ENCODE measurements at places on chromosomes 12 and 14.

- peak; percentile 86 for DNase-seq
Measured at GRCh38 chr12:45215419-45216229, at the start of gene ANO6. Gene ANO6, plus strand, starts transcription at chr12:45216095. Its CDS starts 227 bp downstream, at chr12:45216322.

DNA sequence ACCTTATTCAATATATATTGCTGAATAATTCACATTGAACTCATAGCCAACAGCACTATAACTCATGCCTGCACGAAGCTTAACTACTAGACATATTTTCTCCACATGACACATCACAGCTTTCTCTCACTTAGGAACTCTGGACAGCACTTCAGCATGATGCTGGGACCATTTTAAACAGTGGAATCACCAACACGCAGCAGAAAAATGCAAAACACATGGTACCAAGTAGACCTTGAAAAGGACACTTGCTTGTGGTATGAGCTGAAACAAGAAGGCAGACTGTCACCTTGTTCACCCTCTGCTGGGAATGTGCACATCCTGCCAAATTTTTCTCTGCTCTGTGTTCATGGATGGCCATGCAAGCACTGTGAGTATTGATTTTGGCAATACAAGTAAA lies 34.8 kb upstream of the CD9 start:
- no peak for DNase-seq

GRCh38 chr12:92398565-92399309 lies 253.1 kb upstream of the BTG1 start:
- no peak for DNase-seq

DNA sequence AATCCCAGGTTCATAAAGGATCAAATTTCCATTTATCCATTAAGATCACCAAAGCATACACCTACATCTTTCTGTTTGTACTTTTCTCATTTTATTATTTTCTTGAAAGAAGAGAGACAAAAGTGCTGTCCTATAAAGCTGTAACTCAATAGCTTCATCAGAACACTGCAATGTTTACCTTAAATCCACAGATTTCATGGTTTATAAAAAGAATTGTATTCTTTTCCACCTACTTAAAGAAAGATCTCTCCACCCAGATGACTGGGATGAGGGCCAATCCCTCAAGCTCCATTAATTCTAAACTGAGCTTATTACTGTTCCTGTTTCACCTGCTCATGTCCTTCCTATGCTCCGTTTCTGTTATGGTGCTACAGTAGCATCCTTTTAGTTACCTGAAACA lies 470.6 kb downstream of the BCAT1 start:
- DNase-seq: no peak

GRCh38 chr14:71180397-71180796 lies 273.1 kb downstream of the PCNX1 start:
- DNase-seq: no peak

- no peak for DNase-seq
Measured at GRCh38 chr12:38151991-38152700, 164.4 kb upstream of the ALG10B start.

GRCh38 chr12:45434094-45434493 lies 218.2 kb downstream of the ANO6 start:
- no peak for DNase-seq

GRCh38 chr12:98490501-98491453 lies 24.6 kb upstream of the TMPO start:
- DNase-seq: peak; percentile 94

- no peak for DNase-seq
Measured at GRCh38 chr12:94699801-94700200, 49.4 kb upstream of the TMCC3 start.

GRCh38 chr12:64170024-64170423 lies 52.1 kb downstream of the KICS2 start:
- no peak for DNase-seq

- DNase-seq: no peak
Measured at GRCh38 chr14:64625386-64626232, 75.8 kb downstream of the PPP1R36 start.

- DNase-seq: peak; percentile 76
Measured at GRCh38 chr14:64569138-64569631, 19.4 kb downstream of the PPP1R36 start.

- no peak for DNase-seq
Measured at GRCh38 chr14:72291908-72292688, 359.9 kb downstream of the RGS6 start.

- DNase-seq: no peak
Measured at GRCh38 chr14:74582910-74583581, 29.0 kb downstream of the LTBP2 start.

DNA sequence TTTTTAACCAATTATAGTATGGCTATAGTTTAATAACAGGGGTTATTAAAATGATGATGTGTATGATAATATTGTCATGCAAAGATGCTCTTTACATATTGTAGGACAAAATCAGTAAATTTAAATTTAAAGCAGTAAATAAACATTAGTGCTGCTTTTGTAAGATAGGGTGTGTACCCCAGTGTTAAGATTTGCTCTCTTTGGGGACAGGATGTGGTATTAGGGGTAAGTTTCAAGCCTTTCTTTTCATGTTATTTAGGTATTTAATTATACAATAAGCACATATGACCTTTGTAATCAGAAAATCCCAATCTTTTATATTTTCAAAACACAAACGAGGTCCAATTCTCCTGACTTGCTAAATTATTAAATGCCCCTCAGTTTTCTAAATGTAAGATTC lies 39.7 kb upstream of the RPH3A start:
- no peak for DNase-seq

GRCh38 chr12:49909826-49910225 lies 6.1 kb upstream of the FAIM2 start:
- DNase-seq: peak; percentile 57

GRCh38 chr12:42744539-42745182 lies 155.1 kb upstream of the PRICKLE1 start:
- no peak for DNase-seq

GRCh38 chr12:89470741-89471509 lies 53.7 kb downstream of the GALNT4 start:
- DNase-seq: no peak

DNA sequence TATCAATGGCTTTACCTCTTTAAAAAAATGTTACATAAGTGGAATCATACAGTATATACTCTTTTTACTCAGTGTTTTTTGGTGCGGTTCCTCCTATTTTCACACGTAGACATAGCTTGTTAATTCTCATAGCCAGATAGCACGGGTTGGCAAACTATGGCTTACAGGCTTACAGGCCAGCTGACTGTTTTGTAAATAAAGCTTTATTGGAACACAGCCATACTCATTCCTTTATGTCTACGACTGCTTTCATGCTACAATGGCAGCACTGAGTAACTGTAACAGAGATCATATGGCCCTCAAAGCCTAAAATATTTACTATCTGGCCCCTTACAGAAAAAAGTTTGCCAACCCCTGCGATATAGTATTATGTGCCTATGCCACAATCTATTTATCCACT lies 5.8 kb upstream of the DAAM1 start:
- DNase-seq: no peak

GRCh38 chr12:53696285-53696654 lies 20.4 kb upstream of the ATP5MC2 start:
- peak; percentile 87 for DNase-seq

- no peak for DNase-seq
Measured at GRCh38 chr14:71606064-71606463, 326.2 kb upstream of the RGS6 start.

DNA sequence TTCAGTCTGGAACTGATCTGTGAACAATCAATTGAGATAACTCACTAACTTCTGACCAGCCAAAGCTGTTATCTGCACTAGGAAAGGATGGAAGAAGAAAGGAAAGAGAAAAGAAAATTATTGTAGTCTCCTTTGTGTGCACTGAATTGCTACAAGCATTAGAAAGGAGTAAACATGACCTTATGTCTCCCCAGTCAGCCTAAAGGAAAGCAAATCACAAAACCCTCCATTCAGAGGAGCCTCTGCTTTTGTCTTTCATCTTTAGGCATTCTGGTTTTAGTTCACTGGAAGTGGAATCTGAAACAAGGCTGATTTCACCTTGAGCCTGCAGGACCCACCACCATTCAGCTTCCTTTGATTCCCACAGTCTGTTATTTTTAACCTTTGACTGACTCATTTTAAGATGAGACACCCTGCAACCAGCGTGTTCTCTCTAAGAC lies 26.0 kb downstream of the TBX3 start:
- no peak for DNase-seq

GRCh38 chr12:47910981-47911380 lies 6.2 kb upstream of the VDR start:
- no peak for DNase-seq

- DNase-seq: no peak
Measured at GRCh38 chr14:69214393-69214792, 23.1 kb downstream of the EXD2 start.

GRCh38 chr12:131907379-131908091 lies 13.1 kb downstream of the ULK1 start:
- no peak for DNase-seq

DNA sequence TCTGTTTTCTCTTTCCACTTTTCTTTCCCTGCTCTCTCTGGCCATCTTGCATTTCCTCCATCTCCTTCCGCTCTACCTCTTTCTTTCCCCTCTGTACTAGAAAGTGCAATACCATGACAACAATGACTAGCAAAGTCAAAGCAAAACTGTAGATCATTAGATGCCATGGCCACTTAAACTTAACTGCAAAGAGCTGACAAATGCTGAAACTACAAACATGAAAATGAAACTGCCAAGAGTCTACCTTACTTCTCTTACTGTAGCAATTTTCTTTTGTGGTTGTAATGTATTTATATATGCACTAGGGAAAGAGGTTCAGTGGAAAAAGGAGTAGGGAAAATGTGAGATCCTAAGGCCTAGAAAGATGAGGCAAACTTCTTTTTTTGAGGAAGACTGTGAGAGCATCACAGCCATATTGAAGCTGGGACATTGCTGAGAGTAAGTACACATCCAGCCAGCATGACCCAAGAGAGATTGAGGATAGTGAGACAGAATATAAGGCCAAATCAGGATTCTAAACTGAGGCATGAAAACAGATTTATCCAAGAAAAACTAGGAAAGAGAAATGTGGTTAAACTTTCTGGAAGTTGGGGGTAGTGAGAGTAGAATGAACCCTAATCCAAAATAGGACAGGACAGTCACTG lies 276.6 kb upstream of the NAV3 start:
- no peak for DNase-seq

DNA sequence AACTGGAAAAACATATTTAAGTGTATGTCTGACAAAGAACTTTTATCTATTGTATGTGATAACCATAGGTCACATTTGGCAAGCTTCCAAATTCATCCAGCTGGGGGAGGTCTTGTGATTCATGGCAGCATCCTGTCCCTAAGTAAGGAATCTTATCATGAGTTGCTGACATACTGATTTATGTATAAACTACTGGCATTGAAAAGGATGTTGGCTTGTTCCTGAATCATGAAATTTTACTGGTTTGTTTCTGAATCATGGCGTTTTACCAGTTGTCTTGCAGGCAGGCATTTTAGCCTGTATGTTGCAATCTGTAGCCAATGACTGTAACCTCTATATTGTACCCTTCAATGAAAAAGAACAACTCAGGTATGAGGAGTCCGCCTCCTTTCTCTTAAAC lies 244.8 kb downstream of the IPO8 start:
- DNase-seq: no peak

- no peak for DNase-seq
Measured at GRCh38 chr12:61891632-61892031, 368.6 kb upstream of the USP15 start.

DNA sequence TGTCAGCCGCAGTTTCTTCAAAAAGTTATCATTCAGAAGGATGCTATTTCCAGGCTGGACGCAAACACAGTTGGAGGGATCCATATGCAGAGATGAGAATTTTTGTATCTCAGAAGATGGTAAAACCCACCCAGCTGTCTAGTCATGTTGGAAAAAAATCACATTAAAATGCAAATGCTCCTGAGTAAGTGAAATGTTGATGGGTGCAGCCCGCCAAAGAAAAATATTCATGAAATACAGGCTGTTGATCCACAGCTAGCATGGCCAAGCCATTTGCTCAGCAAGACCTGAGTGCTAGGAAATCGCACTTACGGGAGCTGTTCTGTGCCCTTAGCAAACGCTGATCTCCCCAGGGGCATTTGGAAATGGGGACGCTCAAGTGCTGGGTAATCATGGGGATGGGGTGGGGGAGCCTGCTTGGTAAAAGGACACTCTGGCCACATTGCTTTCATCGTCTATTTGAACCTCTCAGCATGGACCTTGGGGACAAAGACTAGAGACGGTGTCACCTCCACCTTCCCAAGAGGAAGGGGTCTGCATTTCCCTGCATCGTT lies 25.7 kb downstream of the TUNAR start:
- DNase-seq: no peak

DNA sequence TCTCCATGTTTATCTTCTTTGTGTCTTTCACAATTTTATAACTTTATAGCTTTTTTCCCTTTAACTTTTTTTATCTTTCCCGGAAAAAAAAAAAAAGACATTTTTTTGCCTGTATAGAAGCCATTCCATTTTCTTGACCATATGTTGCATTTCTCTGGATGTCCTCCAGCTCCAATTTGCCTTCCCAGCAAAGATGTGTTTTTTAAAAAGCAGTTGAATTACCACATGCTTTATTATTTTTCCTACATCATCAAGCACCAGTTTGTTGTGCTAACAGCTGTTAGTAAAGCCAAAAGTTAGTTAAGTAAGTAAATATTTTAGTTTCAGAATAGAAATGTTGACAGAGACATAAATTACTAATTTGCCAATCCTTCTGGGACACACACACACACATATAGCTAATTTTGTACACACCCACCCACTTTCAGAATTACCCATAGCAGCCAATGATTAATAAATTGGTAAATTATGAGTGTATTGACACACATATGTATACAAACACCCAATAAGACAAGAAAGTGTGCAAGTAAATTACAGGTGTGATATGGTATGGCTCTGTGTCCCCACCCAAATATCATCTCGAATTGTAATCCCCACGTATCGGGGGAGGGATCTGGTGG lies 118.3 kb downstream of the SLC38A6 start:
- DNase-seq: no peak

DNA sequence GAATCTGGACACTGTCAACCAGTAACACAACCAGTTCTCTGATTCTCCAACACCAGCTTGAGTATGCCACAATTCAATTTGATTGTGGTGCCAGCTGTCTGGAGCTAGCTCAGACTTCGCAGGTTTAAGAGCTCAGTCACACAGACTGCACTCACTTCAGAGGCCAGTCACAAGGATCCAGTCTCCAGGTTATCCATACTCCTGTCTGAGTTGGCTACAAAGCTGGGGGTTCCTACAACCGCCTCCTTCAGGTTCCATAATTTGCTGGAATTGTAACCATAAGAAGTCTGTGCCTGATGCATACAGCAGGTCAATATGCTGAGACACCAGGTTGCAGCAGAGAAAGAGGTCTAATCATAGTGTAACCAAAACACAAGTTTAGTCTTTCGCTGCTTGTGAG lies 70.5 kb upstream of the CPSF6 start:
- no peak for DNase-seq

DNA sequence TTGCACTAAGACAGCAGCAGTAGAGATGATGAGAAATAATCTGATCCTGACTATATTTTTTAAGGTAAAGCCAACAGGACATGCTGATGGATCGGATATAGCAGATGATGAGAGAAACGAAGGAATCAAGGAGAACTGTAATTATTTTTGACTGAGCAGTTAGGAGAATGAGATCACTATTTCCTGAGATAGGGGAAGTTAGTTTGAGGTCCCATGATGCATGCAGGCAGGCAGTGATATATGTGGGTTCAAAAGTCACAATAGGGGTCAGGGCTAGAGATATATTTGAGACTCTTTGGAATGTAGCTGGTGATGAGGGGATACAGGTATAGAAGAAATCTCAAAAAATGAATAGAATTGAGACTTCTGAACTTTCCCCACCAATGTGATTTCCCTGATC lies 107.6 kb downstream of the GTF2A1 start:
- no peak for DNase-seq

GRCh38 chr12:71276541-71276940 lies 118.7 kb upstream of the TSPAN8 start:
- DNase-seq: no peak

- no peak for DNase-seq
Measured at GRCh38 chr14:104585966-104586697, 6.6 kb downstream of the C14orf180 start.

Data from head of caudate nucleus (tissue), 42 donors.